ENCODE measurements at places on chromosomes 2 and 18.

DNA sequence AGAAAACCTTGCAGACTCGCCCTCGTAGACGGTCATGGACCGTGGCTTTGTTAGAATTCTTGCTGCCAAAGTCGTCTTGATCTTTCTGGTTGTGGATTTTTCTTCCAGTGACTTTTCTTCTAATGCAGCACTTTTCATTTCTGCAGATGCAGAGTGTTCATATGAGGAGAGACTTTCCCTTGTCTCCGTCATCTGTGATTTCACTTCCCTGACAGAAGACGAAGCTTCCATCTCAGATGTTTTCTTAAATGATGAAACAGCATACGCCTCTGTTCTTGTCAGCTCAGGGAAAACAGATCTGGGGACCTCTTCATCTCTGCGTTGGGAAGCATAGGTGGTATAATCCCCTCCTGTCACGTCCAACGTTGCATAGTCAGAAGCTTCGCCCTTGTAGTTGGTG lies 50.9 kb downstream of the PLEKHA3 start:
- no peak overlapping the region for H3K27ac ChIP-seq
- DNase-seq = no peak
- H3K4me1 ChIP-seq = no peaks in the 10 kb centered on the region
- H3K27me3 ChIP-seq = no peaks in the 10 kb centered on the region
- no peak overlapping the region for H3K4me3 ChIP-seq

GRCh38 chr2:10347562-10347948 lies 44.9 kb downstream of the HPCAL1 start:
- no peaks in the 10 kb centered on the region for H3K27me3 ChIP-seq
- no peaks in the 10 kb centered on the region for H3K4me1 ChIP-seq
- no peak for DNase-seq
- H3K27ac ChIP-seq = no peak overlapping the region
- no peak overlapping the region for H3K4me3 ChIP-seq

- no peak overlapping the region for H3K4me3 ChIP-seq
- H3K36me3 ChIP-seq = peaks cover 47% of the 10 kb centered on the region
- H3K4me1 ChIP-seq = no peaks in the 10 kb centered on the region
These were observed 52.5 kb downstream of the ZNF236 start for GRCh38 chr18:76874642-76875389.

DNA sequence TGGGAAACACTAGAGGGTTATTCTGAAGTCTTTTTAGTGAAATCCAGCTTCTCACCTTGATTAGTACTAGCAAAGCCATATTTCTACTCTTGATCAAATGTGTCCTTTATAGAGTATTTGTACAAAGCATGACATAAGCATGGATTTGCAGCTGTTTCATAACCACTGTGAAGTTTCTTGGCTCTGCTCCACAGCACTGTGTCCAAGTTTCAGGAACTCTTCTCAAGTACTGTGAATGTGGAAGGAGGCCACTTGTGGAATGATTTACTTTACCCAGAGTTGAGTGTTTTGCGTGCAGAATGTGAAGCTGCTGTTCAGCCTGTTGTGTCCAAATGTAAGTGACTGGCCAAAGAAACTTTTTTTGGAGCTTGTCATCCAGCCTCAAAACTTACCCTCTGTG lies 16.2 kb upstream of the MAPRE2 start:
- H3K4me1 ChIP-seq = peaks cover 27% of the 10 kb centered on the region
- no peaks in the 10 kb centered on the region for H3K27me3 ChIP-seq

DNA sequence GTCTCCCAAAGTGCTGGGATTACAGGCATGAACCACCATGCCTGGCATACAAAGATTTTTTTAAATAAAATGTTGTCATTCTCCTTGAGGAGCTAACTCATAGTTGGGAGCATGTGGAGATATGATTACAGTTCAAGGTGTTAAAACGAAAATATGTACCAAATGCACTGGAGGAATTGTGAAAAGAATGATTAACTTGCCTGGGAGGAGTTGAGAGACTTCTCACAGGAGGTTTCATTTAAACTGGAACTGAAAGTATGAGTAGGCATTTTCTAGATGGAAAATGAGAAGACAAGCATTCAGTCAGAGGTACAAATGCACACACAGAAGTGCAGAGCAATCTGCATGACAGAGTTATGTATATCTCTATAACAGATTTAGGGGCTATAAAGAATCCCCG lies 126.6 kb upstream of the PDE1A start:
- no peak for DNase-seq
- no peak overlapping the region for H3K4me3 ChIP-seq
- H3K4me1 ChIP-seq = no peaks in the 10 kb centered on the region
- no peaks in the 10 kb centered on the region for H3K36me3 ChIP-seq

GRCh38 chr2:196361606-196362326 lies 190.4 kb upstream of the STK17B start:
- H3K4me3 ChIP-seq = no peak overlapping the region
- H3K36me3 ChIP-seq = no peaks in the 10 kb centered on the region
- no peak for DNase-seq
- H3K27me3 ChIP-seq = no peaks in the 10 kb centered on the region

DNA sequence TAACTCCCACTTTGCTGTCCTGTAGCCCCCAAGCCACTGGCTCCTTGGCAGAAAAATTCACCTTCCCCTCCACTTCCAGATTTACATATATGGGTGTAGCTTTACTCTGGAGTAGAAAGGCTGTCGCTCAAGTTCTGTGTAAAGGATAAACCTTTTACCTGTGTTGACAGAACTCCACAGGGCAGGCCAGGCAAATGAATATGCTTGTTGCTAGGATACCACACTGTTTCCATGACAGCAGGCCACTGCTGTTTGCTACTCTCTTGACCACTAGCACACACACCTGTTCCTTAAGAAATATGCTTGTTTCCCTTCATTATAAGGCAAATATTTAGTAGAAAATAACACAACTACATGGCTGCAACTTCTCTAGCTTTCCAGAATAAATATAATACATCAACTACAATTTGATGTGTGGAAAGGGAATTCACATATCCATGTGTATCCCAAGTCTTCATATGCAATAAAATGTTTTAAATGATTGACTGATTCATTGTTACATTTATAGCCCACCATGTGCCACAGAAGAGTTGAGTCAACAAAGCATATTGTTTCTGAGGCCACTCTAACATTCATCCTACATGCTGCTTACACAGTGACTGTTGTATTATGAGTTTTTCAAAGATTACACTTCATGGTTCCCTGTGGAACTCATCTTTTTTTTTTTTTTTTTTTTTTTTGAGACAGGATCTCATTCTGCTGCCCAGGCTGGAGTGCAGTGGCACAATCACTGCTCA lies 56.2 kb upstream of the ROCK1 start:
- no peaks in the 10 kb centered on the region for H3K4me1 ChIP-seq
- no peak overlapping the region for H3K4me3 ChIP-seq
- no peaks in the 10 kb centered on the region for H3K36me3 ChIP-seq
- no peaks in the 10 kb centered on the region for H3K27me3 ChIP-seq
- no peak for DNase-seq
- no peak overlapping the region for H3K27ac ChIP-seq

DNA sequence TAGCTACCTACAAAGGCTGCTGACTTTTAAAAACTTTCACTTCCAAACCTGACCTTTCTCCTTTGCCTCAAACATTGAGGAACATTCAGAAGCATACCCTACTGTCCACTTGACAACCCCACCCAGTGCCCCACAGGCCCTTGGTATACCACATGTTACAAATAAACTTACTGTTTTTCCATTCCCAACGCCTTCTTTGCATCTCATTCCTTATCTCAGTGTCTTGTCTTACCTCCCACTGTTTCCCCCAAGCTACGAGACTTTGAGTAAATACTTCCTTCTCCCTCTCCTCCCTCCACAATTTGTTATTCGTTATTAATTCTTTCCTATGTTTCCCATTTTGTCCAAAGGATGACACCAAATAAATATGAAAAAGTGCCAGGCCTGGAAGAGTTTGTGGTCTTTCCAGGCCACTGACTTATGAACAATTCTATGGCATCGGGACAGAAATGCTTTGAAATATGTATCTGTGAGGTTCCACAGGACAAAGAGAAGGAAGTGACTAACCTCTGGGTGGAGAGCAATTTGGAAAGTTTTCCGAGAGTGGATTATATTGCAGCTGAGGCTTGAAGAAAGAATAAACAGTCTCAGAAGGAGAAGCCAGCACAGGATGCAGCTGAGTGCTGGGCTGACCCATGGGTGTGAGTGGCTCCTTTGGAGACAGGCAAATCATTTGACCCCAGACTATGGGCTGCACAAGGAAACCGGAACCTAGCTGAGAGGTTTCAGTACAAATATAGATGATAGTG lies 409.0 kb downstream of the LPIN1 start:
- no peaks in the 10 kb centered on the region for H3K27me3 ChIP-seq
- H3K4me3 ChIP-seq = no peak overlapping the region
- H3K36me3 ChIP-seq = no peaks in the 10 kb centered on the region
- no peak for DNase-seq
- no peak overlapping the region for H3K27ac ChIP-seq

Data from naive thymus-derived CD4-positive, alpha-beta T cell (primary cell).